ENCODE measurements at places on chromosomes 6 and 20.
A peak's percentile ranks its signal among the peaks of the same experiment; 100 is the strongest.

DNA sequence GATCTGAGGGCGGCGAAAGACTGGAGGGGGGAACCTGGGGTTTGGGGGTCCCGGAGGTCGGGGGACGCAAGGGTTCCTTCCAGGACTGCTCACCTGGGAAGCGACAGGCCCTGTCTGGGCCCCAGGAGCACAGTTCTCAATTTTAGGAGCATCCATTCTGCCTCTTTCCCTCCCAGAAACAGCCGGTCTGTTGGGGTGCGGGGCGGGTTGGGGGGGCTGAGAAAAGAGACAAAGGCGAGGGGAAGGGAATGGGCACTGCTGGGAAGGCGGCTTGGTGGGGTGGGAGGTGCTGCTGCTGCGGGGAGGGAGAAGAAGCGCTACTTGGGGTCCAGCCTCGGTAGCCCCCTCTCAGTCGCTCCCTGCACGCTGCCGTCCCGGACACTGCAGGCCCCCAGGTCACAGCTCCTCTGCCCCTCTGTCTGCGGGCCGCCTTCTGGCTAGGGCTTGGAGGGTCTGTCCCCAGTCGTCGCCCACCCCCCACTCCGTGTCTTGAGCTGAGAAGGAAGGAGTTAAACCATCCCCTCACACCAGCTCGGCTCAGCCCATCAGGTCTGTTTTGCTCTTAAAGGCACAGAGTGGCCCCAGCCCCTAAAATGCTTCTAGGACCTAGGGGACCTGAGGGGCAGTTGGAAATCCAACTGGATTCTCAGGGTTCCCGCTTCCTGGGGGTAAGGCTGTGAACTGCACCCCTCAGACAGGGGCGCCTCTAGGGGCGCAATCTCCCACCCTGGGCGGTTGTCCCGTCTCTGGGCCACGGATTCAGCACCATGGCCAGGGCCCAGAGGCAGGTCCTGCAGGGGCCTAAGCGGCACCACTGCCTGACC is 690 bp downstream of the GDAP1L1 start:
- DNase-seq, result no peak

DNA sequence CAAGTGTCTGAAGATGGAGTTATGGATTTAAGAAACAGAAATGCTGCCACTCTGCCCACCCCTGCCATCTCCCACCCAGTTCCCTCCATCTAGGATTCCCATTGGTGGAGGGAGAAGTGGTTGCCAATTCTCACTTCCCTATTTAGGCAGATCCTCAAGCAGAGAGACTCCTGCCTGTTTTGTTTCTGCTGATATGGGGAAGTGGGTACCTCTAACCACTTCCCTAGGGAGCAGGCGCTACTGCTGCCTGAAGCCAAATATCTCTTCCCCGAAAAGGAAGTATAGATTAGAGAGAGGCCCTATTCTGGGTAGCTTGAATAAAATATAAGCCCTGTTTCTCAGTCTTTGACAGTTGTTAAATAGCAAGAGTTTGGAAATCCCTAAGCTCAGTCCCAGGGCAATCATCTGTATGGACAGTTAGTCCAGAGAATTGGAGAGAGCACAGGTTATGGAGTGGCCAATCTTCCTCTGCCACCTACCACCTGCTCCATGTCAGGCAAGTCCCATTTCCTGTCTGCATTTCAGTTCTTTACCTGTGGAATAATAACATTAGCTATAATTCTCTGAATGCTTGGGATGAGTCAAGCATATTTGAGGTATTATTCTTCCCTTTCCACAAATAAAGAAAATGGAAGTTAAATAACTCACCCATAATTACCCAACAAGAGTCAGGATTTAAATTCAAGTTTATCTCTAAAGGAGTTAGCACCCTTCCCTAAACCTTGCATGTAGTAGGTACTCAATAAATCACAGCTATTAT is 2.6 kb upstream of the ADGB start:
- DNase-seq, result no peak

- peak; percentile 26 for DNase-seq
These were observed 105.1 kb upstream of the HCRTR2 start for GRCh38 chr6:55069132-55069781.

GRCh38 chr6:160960839-160961238 is 30.7 kb upstream of the MAP3K4 start:
- peak; percentile 28 for DNase-seq

DNA sequence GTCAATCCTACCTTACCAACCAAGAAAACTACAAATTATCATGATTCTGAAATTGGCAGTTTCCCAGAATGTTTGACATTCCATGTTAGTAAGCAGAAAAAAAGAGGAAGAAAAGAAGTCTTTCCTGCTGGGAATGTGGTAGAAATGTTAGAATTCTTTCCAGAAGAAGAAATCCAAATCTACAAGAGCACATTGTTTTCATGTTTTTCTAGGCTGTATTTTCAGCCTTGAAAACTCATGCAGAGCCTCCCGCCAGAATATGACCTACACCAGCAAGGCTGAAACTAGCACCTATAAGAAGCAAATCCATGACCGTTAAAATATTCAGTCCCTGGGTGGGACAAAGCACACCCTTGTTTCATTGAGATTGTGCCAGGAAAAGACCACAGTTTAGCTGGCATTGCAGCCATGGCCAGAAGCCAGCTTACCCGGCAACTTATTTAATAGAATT is 259.4 kb downstream of the GJA1 start:
- DNase-seq, result no peak

DNA sequence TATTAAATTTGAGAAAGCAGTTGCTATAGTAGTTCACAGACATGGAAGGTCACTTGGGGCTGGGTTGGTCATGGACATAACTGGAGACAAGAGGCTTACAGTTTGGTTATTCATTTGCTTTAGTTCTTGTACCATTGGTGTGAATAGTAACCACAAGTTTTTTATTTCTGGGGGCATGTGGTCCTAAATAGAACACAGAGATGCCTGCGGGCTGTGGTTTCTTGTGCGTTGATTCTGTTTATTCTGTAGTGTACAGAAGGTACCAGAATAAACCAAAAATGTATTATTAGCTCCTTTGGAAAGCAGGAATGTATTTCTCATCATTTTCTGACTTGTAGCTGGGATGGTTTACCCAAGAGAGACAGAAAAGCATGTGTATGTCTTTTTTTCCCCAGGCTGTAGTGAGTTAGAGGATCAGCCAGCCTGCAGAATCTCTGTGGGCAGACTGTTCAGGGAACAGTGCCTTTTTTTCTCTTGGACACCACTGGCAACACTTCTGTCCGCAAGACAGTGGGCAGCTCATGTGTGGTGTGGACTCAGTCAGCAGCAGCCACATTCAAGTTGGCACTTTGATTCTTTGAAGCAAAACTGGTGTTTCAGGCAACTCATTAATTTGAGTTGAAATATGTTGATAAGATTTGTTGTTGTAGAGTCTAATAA is 122.1 kb downstream of the LRRC1 start:
- DNase-seq, result no peak

DNA sequence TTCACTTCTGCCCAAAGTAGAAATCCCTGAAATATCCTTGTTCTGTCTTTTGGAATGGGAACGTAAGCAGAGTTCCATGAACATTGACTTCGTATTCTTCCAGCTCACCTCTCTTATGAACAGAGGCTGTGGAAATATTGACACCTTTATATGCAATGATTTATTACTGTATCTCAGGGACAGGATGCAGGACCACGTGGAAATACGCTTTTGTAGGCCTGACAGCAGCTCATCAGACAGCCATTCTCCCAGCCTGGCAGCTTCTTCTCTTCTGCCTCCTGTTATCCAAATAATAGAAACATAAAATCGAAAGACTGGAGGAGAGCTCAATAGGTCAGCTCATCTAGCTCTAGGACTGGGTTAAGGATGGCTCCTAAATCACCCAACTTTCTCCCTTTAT is 106.2 kb upstream of the DTNBP1 start:
- no peak for DNase-seq

DNA sequence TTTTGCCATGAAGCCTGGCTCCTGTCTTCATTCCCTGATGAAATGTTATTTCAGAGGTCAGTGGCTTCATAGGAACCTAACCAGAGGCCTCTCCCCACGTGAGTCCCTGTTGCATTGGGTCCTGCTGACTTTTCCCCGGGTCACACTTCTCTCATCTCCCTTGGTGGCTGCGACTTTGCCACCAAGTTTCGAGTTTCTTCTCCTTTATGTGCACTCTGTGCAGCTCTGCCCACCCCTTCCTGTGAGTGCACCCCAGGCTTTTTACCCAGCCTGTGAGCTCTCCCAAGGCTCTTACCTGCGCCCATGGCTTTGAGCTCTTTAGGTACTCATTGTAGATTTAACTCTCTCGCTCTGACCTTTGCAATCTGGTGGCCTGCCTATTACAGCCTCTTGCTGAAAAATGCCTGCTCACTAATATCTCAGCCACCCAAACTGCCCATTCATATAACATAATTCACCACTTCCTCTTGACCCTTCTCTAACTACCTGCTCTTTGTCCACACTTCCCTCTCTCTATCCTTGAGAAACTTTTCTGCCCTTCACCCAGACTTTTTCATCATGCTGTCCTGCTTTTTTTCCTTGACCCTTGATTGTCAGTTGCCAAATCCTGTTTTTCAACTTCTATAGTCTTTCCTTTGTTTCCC is 105.9 kb downstream of the SASH1 start:
- no peak for DNase-seq

DNA sequence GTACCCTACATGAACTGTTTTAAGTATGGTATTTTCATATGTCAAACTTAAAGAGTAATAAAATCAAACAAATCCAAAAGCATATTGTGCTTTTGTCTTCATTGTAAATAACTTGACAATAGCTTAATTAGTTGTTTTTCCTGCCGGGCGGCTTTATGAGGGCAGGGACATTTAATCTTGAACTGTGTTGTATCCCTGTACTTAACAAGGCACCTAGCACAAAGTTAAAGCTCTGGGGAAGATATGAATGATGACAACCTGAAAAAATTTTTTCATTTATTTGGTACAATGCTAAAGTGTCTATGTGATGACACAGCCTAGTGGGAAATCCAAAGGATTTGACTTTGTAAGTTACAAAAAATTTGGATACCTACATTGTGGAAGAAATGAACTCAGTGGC is 502 bp upstream of the HACE1 start:
- no peak for DNase-seq

- DNase-seq, result no peak
These were observed 30.8 kb downstream of the GSTA4 start for GRCh38 chr6:52964318-52964717.

DNA sequence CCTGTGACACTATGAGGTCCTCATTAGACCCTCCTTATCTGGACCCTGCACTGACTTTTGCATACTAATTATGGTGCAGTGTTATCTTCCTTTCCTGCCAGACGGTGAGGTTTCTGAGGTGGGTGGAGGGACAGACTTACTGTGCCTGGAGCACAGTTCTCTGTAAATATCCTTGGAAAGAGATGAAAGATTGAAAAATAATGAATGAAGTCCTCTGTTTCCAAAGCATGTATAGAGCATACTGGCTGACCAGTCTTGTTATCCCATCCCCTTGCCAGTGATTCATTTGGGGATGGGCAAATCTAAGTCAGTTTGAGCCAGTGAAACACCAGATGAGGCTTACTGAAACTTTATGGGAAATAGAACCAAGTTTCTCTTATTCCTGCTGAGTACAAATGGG is 152.6 kb upstream of the HDDC2 start:
- no peak for DNase-seq

DNA sequence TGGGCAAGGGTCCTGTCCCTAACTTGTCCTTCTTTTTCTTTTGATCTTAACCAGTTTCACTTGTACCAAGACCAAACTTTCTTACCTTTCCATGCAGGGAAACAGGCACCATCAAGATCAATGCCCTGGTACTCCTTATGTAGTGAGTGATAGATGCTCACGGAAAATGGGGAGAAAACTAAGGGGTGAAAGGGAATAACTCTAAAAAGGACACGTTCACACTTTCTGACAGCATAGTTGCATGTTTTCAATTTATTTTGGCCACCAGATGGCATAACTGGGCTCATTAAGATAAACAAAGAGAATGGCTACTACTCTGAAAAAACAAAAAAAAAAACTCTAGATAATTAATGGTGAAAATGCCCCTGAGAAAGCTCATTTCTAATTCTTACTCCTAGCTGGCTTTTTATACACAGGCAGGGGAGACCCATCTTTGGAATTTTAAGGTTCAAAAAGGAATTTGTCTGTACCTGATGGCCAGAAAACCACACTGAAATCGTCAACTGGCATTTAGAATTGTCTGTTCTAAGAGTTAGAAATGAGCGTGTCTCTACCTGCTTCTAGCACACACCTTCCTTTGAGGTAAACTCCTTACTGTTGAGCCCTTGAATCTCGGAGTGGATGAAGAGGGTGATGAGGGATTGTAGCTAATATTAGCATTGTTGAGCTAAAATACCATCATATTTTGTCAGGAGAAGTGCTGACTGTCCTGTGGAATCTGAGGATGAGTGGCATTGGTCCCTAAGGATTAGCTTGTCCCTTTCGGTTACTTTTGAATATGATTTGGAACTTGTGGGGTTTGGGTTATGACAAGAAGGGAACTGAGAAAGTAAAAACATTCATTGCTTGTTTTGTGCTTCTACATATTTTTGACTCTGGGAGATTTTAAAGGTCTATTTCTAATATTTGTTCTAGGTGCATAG is 62.2 kb upstream of the DDR1 start:
- peak; percentile 10 for DNase-seq

DNA sequence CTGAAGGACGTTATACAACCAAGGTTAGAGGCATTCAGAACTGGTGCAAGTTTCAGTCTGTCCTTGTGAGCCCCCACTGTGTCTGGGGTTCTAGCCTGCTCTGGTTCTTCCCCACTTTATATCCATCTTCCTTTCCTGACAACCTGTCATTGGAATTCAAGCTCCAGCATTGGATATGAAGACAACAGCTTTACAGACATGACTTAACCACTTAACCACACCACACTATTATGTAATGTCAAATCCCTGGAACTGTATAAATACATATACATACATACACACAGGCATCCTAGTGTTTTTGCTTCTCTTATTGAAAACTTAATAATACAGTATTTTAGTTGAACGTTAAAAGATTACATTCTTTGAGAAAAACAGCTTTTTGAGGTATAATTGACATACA is 217.9 kb upstream of the SGK1 start:
- DNase-seq, result no peak

DNA sequence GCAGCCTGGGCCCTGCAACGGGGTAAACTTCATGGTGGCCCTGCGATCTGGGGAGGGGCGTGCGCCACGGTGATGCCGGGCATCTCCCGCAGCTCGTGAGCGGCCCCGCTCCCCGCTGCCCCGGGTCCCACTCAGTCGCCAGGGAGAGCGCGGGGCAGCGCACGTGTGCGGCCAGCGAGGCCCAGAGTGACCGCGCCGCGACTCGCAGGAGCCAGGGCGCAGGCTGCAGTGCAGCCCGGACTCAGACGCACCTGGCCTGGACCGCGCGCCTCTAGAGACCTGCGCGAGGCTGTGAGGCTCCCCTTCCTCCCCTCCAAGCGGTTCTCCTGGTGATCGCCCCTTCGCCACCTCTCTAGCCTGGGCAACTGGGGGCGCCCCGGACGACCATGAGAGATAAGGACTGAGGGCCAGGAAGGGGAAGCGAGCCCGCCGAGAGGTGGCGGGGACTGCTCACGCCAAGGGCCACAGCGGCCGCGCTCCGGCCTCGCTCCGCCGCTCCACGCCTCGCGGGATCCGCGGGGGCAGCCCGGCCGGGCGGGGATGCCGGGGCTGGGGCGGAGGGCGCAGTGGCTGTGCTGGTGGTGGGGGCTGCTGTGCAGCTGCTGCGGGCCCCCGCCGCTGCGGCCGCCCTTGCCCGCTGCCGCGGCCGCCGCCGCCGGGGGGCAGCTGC is 652 bp downstream of the BMP6 start:
- DNase-seq, result peak; percentile 23

GRCh38 chr6:127267646-127268625 is 1.3 kb downstream of the RNF146 start:
- peak; percentile 37 for DNase-seq

- no peak for DNase-seq
These were observed 12.0 kb upstream of the LTA start for GRCh38 chr6:31559958-31560696.

GRCh38 chr20:62717933-62718332 is 9.3 kb downstream of the NTSR1 start:
- DNase-seq, result no peak

Measured in NCI-H2081 (cell line).